NCI-H2081 (cell line): ENCODE measurements at places on chromosomes 4 and X.

DNA sequence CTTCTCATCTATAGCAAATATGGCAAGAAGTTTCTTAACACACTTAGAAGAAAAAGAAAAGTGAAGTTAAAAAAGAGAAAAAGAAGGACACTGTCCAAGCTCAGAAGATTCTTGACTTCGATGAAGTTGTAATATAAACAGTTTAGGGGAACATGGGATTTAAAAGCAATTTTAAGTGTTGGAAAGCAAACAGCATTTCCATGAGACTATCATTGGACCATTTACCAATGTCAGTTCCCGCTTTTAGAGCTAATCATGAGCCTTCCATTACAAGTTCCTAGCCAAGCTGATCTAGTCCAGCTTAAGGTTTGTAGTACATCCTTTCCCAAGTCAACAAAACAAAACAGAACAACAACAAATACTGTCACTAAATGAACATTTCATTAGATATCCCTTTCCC lies 45.1 kb upstream of the FGF2 start:
- DNase-seq, result no peak

DNA sequence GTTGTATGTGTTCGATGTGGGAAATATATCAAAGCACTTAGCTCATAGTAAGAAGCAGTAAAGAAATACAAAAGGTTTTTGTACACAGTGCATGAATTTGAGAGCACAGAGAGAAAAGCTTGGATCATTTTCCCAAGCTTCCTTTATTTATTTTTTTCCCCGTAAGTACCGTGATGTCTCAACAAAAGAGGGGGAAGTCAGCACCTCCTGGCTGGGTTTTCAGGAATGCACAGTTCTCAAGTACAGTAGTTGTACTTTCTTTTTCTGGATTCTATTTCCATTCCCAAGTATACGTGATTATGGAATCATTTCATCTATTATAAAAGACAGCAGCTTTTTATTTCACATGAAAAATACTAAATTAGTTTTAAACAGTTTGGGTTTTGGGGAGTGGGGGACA lies 171.5 kb upstream of the EDNRA start:
- no peak for DNase-seq

GRCh38 chr4:23747281-23747735 lies 142.5 kb downstream of the PPARGC1A start:
- no peak for DNase-seq

DNA sequence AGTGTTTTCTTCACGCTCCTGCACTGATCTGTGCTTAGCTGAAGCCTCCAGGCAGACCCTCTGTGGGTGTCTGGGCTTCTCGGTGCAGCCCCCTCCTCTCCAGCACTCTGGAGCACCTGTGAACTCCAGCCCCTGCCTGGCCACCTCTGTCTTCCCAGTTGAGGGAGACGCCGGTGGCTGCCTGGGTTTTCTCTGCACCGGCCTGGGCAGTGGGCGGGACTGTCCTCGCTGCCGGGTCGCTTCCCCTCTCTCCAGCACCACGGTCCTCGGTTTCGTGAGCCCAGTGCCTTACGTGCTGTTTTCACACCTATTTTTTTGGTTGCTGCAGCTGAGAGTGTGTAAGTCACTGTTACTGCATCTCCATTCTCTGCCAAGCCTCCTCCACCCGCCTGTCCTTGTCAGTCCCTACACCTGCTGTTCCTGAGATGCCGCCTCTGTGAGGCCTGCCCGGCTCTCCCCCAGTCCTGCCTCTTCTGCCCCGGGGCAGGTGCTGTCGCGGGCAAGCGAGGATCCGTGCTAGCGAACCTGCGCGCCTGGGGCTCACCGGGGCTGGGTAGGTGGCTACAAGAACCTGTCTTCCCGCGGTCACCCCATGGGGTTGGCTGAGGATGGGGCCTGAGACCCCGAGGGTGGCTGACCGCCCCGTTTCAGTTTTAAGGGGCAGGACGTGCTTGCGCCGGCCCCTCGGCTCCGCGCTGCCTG lies 2.4 kb upstream of the FGFRL1 start:
- no peak for DNase-seq

DNA sequence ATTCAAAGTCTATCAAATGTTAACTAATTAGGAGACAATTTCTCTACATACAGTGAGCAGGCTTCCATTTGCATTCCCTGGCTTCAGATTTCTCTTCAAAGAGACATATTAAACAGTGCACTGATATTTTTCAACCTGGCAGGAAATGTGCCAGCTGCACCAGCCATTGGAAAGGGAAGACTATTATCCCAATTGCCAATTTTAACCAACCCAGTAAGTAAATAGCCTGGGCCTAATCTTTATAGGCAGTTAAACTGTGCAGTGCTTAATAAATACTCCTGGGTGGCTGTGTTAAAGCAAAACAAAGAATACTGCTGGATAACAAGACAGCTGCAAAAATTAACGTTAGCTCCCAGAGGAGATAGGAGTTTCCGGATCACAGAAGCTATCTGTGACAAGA lies 111.9 kb upstream of the GALNT7 start:
- peak; percentile 56 for DNase-seq

GRCh38 chrX:21985332-21985777 lies 44.8 kb downstream of the SMS start:
- DNase-seq, result peak; percentile 63
